ENCODE measurements at places on chromosomes 1 and 21.

GRCh38 chr1:21775550-21775914 is 7.4 kb downstream of the USP48 start:
- no peak for DNase-seq

DNA sequence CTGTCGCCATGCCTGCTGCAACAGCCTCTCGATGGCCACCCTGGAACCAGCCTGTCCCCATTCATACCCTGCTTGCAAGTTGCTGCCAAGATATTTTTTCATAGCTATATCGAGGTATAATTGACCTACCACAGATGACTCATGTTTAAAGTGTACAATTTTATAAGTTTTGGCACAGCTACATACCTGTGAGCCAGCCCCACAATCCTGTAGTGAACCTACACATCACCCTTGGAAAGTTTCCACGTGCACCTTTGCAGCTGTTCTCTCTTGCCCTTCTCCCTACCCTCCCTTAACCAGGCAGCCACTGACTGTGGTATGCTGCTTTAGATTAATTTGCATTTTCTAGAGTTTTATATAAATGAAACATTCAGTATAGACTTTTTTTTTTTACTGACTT is 23.0 kb upstream of the KCNJ6 start:
- no peak for DNase-seq

- peak; percentile 42 for DNase-seq
Observed at GRCh38 chr1:203593723-203594122, 32.9 kb upstream of the ATP2B4 start.

- DNase-seq, result no peak
Observed at GRCh38 chr21:26445440-26445839, 127.6 kb downstream of the CYYR1 start.

- no peak for DNase-seq
Observed at GRCh38 chr1:56922507-56922906, 43.3 kb downstream of the C8B start.

GRCh38 chr1:147083919-147084272 is 88.4 kb downstream of the PRKAB2 start:
- no peak for DNase-seq

- no peak for DNase-seq
Observed at GRCh38 chr1:218368686-218369085, 23.6 kb downstream of the TGFB2 start.

GRCh38 chr1:107247679-107248078 is 106.8 kb downstream of the NTNG1 start:
- DNase-seq, result no peak

DNA sequence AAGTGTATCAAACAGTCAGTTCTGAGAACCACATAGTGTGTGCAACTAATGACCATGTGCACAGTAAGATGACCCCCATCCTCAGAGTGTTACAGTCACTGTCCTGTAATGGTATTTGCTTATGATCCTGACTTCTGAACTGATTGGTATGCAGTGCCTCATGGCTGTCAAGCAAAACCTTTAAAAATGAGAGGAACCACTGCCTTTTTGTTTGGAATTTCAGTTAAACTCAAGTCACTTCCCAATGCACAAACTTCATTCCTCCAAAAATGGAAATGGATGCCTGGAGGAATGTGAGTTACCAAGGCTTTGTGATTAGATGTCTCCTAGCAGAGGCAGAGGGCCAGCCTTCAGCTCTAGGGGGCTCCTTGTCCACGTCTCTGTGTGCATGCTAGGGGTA is 10.5 kb downstream of the C1orf198 start:
- no peak for DNase-seq

DNA sequence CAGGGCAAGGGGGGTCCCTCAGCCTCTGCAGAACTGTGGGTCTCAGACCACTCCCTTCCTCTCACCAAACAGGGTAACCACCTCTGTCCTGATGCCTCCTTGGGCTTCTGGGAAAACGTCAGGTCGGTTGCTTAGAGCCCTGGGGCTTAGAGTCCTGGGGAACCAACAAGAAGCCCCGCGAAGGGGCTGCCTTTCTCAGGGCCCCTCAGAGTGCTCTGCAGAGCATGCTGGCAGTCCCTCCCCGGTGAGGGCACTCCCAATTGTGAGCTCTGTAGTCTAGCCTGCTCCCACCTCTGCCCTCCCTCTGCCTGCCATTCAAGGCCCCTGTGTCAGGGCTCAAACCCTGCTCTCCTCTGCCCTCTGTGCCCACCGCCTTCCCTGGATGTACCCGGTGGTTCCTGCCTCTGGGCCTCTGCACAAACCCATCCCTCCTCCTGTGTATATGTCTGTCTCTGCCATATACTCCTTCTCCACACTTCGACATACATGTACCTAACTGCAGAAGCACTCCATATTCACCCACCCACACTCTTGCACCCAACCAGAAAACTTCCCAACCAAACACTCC is 92.3 kb downstream of the DMRTB1 start:
- DNase-seq, result no peak

GRCh38 chr1:186446152-186446551 is 14.8 kb downstream of the PDC start:
- DNase-seq, result no peak

DNA sequence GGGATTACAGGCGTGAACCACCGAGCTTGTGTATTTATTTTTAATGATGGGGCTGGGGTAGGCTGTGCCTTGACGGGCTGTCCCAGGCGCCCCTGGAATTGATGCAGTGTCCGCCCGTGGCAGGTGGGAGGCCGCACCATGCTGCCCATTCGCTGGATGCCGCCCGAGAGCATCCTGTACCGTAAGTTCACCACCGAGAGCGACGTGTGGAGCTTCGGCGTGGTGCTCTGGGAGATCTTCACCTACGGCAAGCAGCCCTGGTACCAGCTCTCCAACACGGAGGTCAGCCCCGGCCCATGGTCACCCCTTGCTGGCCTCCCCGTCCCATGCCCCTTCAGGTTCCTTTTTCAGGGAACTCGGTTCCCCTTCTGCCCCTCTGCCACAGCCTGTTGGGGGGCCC is 13.6 kb upstream of the PEAR1 start:
- no peak for DNase-seq

GRCh38 chr1:10498231-10498630 is 23.5 kb downstream of the PEX14 start:
- no peak for DNase-seq

- no peak for DNase-seq
Observed at GRCh38 chr1:31995263-31995662, 18.4 kb upstream of the KHDRBS1 start.

GRCh38 chr1:110798691-110799256 is 74.2 kb upstream of the CD53 start:
- no peak for DNase-seq

GRCh38 chr1:223651291-223651991 is 14.1 kb downstream of the CAPN8 start:
- no peak for DNase-seq

DNA sequence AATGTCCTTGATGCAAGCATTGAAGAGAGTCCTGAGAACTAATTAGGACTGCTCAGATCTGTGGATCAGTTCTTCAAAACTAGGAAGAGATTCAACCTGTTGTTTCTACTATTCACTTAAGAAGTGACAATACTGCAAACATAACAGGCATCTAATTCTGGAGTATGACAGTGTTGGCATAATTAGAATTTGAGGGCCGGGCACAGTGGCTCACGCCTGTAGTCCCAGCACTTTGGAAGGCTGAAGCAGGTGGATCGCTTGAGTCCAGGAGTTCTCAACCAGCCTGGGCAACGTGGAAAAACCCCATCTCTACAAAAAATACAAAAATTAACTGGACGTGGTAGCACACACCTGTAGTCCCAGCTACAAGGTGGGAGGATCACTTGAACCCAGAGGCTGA is 8.0 kb upstream of the FOXJ3 start:
- no peak for DNase-seq

GRCh38 chr1:246364415-246364941 is 142.6 kb downstream of the SMYD3 start:
- no peak for DNase-seq

DNA sequence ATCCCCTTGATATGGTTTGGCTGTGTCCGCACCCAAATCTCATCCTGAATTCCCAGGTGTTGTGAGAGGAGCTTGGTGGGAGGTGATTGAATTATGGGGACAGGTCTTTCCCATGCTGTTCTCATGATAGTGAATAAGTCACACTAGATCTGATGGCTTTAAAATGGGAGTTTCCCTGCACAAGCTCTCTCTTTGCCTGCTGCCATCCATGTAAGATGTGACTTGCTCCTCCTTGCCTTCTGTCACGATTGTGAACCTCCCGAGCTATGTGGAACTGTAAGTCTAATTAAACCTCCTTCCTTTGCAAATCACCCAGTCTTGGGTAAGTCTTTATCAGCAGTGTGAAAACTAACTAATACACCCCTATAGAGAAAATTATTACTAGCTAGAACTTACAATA is 959.5 kb upstream of the ADGRL2 start:
- DNase-seq, result no peak

DNA sequence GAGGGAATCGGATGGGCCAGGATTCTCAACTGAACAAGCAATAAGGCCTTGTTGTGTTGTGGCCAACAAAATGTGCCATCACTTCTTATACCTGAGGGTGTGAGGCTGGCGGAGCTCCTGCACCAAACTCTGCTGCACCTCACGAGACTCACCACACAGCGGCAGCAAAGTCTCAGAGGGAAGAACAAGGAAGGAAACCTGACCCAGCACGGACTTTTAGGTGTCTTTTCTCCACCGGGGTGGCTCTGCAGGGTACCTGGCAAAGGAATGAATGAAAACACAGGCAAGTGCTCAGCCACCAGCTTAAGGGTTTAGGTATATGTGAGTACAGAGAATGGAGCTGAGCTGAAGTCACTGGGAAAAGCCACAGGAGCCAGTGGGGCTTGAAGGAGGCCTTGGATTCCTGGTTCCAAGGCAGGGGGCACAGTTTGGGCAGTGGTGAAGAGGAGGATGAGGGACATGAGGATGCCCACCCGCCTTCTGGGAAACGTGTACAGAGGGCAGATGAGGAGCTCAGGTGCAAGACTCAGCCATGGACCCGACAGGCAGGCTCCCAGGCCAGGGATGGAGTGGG is 31.1 kb upstream of the HSD3B1 start:
- no peak for DNase-seq

DNA sequence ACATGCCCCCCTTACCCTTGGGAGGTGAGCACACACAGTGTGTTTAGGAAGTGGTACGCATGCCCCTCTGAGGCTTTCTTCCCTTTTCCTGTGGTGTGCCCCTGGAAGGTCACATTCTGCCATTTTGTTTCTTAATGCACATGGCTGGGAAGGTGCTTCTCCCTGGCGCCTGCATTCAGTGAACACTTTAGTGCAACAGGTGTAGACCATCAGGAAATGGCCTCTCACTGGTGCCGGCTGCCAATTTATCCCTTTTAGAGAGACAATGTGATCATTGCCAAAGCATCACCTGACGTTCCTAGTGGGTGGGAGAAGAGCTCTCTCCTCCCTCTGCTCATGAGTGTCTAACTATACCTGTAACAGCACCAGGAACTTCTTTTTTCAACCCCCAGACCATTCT is 51.8 kb upstream of the PDE9A start:
- no peak for DNase-seq

DNA sequence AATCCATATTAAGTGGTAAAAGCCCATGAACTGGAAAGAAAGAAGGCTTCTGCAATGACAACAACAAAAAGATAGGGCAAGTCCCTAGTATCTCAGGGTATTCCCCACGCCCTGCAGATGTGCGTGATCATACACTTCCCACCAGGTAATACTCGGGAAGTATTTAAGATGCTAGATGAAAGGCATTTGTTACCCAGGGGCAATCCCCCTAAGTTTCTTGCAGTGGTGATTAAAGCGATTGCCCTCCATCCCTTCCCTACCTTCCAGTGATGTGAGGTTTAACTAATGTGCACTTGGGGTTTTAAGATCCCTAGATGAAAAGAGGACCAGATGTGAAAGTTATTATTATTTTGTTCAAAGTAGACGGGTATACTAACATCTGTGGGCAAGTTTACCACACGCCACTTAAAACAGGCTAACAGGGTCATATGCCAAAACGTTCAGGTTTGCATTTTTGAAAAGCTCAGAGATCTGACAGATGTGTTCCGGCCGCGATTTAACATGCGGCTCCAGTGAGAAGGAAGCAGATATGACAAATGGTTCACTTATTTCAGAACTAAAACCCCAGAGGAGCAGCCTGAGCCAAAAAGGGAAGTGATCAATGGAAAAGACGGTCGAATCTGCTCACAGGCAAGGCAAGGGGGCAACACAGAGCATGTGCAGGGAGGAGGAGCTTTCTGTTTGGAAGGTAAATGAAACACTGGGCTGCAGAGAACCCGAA is 17.4 kb downstream of the TIAM1 start:
- no peak for DNase-seq

GRCh38 chr21:35479529-35479928 is 430.4 kb upstream of the RUNX1 start:
- DNase-seq, result no peak

- no peak for DNase-seq
Observed at GRCh38 chr1:117561551-117561950, 44.3 kb upstream of the TENT5C start.

DNA sequence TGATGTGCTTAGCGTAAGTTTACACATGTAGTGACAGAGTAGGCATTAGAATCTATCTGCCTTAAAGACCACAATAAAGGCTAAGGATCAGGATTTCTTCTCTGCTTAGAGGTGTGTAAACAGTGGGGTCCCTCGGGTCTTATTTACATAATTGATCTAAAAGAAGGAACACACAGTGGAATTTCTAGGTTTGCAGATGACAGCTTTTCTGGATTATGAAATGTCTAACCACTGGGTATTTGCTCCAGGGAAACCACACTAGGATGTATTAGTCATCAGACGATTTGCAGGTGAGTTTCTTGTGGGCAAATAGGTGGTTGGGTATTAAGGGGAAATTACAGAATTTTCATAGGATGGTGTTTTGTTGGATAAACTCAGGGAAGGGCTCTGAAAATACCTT is 5.8 kb downstream of the LRRC8D start:
- no peak for DNase-seq
